Stimulated activated CD4-positive, alpha-beta T cell treated with anti-CD3 and anti-CD28 coated beads, Interleukin-4, amount 100 ng/mL, for 24 hours (primary cell): ENCODE measurements at places on chromosomes 1 and 21.

GRCh38 chr1:107669996-107670395 lies 295.0 kb downstream of the VAV3 start:
- no peak for DNase-seq

GRCh38 chr1:162349635-162350330 lies 26.9 kb downstream of the SPATA46 start:
- no peak for DNase-seq

DNA sequence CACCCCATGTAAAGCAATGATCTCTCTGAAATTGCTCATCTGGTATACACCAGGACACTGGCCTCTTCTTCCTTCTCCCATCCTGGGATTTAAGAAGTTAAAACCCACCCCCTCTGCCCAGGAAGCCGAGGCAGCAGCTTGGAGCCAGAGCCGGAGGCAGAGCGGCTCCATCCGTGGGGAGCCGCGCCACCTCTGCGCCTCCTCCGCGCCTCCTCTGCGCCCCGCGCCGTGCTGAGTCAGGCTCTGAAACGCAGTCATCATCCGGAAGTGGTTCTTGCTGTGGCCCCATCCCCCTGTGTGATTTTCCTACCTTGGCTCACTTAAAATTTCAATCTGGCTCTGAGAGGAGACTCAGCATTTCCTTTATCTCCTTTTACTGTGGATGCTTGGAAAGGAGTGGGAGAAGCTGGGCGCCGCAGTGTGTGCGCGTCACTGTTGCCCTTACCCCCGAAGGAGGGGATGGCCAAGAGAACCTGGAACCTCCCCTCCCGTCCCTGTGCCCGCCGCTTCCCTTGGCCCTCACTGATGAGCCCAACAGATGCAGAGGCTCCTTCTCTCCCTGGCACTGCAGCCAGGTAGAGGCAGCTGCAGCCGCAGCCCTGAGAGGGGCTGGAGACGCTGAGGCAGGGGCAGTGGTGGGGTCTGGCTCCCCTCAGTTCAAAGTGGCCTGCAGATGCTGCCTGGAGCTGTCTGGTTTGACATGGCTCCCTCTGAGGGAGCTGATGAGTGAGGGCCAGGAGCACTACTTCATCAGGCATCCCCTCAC lies 15.3 kb upstream of the NPHP4 start:
- no peak for DNase-seq

GRCh38 chr21:33984021-33984481 lies 68.4 kb upstream of the ATP5PO start:
- no peak for DNase-seq

DNA sequence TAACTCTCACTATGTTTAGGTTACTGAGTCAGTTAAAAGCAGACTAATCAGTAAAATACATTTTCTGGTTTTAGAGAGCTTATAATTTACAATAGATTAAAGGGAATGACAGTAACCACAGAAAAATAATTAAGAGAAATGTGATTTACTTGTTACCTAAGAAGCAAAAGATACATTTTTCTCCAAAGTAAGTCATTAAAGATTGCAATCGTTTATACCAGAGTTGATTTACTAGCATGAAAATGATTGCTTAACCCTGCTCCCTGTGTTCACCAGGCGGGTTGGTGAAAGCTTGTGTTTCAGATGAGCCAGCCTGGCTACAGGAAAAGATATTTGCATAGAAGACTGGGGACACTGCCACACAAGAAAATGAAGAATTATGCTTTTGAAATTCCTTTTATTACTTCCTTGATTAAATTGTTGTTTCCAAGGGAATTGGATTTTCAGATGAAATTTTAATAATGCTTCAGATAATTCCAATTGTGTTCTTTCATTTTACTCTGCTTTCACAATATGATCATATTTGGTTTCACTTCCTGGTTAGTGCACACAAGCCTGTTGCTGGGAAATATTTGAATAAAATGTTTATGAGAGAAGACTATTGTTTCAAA lies 27.9 kb downstream of the LRRC8B start:
- no peak for DNase-seq

GRCh38 chr1:202274611-202275010 lies 67.1 kb downstream of the UBE2T start:
- peak; percentile 42 for DNase-seq

DNA sequence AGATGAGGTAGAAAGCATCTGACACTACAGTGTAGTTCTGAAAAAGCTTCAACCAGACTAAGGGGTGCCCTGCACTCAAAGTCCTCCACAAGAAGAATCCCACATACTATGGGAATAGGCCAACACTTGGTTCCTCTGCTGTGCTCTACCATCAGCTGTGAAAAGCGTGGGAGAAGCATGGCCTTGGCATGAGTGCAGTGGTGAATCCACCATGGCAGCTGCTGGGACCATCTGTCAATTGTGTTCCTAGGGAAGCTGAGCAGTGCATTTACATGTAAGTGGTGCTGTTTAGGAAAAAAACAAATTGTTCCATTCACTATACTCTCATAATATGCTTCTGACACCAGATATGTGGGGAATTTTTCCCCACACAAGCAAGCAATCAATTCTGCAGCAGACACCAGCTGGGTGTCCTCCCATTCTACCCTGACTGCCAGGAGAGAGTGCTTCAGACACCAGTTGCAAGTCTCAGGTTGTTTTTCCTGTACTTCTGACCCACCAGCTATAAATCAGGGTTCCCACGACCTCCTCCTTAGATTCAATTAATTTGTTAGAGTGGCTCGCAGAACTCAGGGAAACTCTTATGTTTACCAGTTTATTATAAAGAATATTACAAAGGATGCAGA lies 230.8 kb upstream of the CHRM3 start:
- DNase-seq, result no peak

DNA sequence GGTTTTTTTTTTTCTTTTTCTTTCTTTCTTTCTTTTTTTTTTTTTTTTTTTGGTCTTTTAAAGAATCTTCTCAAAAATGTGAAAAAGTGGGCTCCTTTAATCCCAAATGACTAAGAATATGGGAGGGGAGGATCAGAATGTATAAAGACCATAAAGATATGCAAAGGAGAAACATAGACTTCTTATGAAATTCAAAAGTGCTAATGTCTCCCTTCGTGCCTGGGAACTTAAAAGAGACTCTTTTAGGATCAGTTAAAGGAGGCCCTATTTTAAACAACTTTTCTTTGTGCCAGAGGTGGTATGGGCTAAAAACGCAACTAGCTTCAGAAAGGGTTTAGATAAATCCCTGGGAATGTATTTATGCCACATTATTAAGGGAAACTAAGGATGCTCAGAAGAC lies 54.2 kb upstream of the KAZN start:
- no peak for DNase-seq

DNA sequence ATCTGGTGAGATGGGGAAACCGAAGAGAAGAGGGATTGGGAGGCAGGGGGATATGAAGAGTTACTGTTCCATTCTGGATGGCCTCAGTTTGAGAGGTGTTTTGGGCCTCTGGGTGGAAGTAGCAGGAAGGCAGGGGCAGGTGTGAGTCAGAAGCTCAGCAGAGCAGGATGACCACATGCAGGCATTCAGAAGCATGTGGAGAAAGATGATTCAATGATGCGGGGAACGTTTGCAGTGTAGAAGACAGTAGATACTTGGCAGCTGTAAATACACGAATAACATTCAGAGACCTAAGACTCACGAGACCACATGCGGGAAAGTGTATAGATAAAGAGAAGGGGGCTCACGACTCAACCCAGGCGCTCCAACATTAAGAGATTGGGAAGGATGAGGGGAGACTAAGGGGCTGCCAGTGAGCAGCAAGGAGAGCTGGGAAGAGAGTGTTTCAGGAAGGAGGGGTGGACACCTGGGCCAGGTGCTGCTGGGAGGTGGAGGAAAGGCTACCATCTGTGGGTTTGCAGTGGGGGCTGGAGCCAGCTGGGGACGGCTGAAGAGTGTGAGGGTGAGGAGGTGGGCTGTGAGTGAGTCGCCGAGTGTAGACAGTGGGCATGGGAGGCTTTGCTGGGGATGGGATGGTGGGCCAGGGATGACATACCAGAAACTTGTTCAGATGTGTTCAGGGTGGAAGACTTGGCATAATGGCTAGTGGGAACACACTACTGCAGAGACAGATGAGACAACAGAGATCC lies 5.8 kb upstream of the EPS8L3 start:
- no peak for DNase-seq

DNA sequence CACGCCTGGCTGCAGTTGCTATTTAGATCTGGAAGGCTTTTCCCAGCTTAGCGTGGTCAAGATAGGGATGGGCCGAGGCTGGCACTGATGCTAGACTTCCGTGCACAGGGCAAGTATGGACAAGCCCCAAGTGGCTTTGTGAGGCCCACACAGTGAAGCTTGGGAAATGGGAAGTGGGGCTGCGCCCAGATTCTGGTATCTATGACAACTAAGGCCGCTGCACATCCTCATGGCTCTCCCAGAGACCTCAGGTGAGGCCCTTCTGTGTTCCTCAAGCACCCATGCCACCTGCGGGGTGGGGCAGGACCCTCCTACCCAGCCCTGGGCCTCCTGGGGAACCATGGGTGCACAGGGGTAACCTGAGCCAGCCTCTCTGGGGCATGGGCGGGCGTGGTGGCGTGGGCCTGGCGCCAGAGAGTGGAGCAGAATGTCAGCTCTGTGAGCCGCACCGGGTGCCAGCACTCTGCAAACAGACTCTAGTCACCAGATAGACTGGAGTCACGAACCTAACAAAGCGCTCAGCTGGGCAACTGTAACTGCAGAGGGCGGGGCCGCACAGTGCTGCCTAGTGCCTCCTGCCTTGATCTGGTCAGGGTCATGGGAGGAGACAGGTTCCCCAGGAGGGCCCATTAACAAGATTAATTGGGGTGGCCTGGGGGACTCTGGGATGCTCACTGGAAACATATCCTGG lies 46.4 kb downstream of the ELF3 start:
- no peak for DNase-seq

GRCh38 chr1:93807311-93807930 lies 71.6 kb downstream of the DNTTIP2 start:
- DNase-seq, result no peak

- DNase-seq, result no peak
Measured at GRCh38 chr1:178543290-178543607, 30.3 kb downstream of the TEX35 start.

DNA sequence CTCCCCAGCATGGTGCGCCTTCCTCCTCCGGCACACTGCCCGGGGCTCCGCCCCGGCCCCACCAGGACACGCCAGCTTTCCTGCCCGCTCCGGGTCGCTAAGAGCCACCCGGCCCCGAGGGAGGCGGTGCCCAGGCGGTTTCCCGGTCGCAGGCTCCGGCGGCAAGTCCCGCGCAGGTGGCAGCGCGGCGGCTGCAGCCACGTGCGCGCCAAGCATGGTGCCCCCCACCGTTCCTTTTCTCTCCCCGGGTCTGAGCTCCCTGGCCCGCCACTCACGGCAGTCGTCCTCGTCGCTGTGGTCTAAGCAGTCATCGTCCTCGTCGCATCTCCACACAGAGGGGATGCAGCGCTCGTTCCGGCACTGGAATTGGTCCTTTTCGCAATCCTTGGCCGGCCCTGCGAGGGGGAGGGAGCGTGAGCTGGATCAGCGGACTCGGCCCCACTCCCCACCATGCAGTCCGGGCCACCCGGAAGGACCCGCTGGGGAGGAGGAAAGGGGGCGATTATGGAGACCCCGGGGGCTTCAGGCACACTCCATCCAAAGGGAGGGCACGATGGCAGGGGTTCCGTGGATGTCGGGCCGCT lies 1.2 kb downstream of the LRP8 start:
- DNase-seq, result no peak

DNA sequence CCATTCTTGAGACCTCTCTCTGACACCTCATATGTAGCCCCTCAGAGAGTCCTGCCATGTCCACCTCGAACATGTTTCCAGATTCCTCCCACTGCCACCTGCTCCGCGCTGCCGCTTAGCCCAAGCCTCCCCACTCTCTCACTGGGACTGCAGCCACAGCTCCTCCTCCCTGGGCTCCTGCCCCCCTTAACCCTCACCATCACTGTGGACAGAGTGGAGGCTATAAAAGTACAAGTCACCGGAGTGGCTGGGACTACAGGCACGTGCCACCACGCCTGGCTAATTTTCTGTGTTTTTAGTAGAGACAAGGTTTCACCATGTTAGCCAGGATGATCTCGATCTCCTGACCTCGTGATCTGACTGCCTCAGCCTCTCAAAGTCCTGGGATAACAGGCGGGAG lies 77.0 kb downstream of the VWA5B1 start:
- DNase-seq, result no peak

DNA sequence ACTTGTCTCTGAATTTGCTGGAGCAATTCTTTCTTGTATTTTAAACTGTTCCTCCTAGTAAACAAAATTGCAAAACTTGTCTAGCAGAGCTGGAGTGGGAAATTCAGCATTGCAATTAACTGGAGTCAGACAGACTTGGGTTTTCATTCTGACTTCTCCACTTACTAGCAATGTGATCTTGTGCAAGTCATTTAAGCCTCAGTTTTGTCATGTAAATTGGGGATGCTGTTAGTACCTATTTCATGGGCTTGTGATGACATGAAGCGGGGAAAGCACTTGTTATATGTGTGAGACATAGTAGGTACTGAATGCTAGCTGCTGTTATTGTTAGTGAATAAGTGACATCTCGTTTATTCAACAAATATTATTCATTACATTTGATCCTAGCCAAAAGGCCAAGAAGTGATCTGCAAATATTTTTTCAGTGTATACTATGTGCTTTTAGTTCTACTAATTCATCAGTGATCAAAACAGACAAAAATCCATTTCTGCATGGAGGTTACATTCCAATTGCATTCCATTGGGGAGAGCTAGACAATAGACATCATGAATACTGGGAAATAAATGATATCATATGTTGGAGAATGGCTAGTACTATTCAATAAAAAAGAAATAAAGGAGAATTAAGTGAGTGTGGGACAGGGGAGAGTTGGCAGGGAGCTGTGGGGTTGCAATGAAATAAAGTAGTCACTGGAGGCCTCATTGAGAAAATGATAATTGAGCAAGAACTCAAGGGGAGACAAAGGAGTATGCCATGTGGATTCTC lies 47.1 kb downstream of the CACHD1 start:
- DNase-seq, result no peak

GRCh38 chr1:20282533-20282932 lies 8.1 kb upstream of the VWA5B1 start:
- no peak for DNase-seq

- DNase-seq, result no peak
Measured at GRCh38 chr1:22341791-22342605, 109.7 kb upstream of the ZBTB40 start.

DNA sequence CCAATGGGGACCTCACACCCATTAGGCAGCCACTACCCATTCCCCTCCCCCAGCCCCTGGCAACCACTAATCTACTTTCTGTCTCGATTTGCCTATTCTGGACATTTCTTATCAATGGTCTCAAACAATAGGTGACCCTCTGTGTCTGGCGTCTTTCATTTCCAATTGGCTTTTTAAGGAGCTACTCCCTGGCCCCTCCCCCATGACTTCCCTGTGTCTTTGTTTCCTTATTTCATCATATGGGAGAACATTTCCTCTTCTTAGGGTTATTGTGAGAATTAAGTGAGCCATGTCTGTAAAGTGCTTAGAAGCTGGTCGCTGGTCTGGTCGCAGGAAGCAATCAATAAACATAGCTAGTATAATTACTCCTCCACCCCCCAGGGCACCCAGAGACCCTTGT lies 80.9 kb downstream of the SPSB1 start:
- no peak for DNase-seq

- no peak for DNase-seq
Measured at GRCh38 chr1:204891860-204892259, 21.2 kb downstream of the NFASC start.
